ENCODE measurements at places on chromosomes 11 and 22.

GRCh38 chr11:85732965-85733364, 47.0 kb upstream of the CCDC89 start:
- no peak for DNase-seq

DNA sequence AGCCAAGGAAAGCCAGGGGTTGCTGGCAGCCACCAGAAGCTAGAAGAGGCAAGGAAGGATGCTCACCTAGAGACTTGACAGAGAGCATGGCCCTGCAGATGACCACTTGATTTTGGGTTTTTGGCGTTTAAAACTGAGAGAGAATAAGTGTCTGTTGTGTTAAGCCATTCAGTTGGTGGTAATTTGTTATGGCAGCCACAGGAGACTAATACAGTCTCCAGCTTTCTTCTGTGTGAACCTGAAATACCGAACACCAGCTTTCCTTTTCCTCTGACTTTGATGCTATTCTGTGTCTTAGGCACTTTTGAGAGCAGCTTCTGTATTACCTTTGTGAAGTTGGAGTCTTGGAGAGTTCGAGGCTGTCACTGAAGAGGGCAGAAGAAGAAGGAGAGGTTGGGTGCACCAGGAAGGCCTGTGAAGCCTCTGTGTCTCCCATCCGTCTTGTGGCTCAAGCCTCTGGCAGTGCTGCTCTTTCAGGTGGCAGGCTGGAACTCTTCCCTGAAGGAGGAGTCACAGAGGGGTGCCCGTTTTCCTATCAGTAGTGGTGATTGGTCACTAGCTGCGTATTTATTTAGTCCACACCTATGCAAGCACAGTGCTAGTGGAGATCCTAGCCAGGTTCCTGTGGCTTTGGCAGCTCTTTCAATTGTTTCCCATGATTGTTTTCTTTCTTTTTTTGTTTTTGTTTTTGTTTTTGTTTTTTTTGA, 2.5 kb downstream of the TBC1D22A start:
- DNase-seq: no peak

GRCh38 chr11:86795949-86796348, 4.4 kb upstream of the PRSS23 start:
- no peak for DNase-seq

- no peak for DNase-seq
These were observed 5.4 kb upstream of the IGLL5 start for GRCh38 chr22:22882033-22882717.

DNA sequence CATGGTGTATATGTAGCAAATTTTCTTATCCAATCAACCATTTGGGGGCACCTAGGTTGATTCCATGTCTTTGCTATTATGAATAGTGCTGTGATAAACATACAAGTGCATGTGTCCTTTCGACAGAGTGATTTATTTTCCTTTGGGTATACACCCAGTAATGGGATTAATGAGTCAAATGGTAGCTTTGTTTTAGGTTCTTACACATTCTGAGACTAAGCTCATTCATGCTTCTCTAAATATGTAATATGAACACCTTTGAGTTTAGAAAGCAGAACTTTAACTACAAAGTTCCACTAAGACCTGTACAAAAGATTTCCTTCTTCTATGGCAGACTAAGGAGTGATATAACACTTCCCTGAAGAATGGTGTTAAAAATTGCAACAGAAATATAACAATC, 627.0 kb downstream of the KCNA4 start:
- DNase-seq: no peak

- peak; percentile 96 for DNase-seq
These were observed 573.6 kb downstream of the BUD13 start for GRCh38 chr11:116199182-116199581.

DNA sequence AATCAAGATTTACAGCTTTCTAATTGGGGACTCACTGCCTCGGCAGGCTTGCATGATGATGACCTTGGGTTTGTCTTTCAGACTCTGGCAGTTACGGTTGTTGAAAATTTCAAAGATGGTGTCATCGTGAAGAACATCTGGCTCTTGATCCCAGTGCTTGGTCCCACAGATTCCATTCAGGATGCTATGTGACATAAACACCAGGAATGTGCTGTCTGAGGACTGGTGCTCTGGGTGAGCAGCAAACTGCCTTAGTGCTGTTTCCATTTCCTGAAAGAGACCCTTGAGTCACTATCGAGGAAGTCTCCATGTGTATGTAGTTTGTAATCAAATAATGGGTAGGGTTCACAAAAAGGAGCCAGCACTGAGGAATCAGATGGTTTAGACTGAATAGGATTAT, 7.1 kb downstream of the CASP12 start:
- DNase-seq: no peak

Measured in BE2C (cell line).